Peyer's patch (tissue), 4 donors: ENCODE measurements at places on chromosomes 7 and 10. TPM values are rescaled to one million over a fixed set of nuclear protein-coding genes. Genes with fewer than 3 reads are reported as not detected.

GRCh38 chr7:36021367-36021766 lies 131.7 kb upstream of the EEPD1 start:
- H3K27ac ChIP-seq: no peak overlapping the region
- H3K4me3 ChIP-seq: no peak overlapping the region
- H3K27me3 ChIP-seq: no peaks in the 10 kb centered on the region
- H3K4me1 ChIP-seq: no peaks in the 10 kb centered on the region

DNA sequence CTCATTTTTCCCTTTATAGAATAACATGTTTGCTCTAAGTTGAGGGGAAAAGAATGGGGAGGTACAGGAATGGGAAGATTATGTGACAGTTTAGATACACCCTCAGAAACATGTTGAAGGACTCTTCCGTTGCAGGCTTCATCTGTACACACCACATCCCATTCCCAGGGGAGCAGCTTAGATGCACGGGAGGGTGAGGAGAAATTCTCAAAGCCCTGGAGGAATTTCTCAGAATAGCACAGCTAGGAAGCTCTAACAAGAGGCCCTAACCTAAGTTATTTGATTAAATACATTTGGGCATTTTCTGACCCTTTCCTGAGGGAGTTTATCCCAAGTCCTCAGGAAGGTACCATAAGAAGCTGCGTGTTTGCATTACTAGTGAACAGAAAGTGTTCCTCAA lies 660.2 kb upstream of the IGFBP3 start:
- no peak for DNase-seq
- no peak overlapping the region for H3K4me3 ChIP-seq
- no peaks in the 10 kb centered on the region for H3K4me1 ChIP-seq
- no peaks in the 10 kb centered on the region for H3K27me3 ChIP-seq

GRCh38 chr10:50470345-50470744 lies 153.4 kb downstream of the SGMS1 start:
- no peaks in the 10 kb centered on the region for H3K36me3 ChIP-seq
- peaks cover 5% of the 10 kb centered on the region for H3K4me1 ChIP-seq
- no peak overlapping the region for H3K4me3 ChIP-seq
- DNase-seq: no peak

DNA sequence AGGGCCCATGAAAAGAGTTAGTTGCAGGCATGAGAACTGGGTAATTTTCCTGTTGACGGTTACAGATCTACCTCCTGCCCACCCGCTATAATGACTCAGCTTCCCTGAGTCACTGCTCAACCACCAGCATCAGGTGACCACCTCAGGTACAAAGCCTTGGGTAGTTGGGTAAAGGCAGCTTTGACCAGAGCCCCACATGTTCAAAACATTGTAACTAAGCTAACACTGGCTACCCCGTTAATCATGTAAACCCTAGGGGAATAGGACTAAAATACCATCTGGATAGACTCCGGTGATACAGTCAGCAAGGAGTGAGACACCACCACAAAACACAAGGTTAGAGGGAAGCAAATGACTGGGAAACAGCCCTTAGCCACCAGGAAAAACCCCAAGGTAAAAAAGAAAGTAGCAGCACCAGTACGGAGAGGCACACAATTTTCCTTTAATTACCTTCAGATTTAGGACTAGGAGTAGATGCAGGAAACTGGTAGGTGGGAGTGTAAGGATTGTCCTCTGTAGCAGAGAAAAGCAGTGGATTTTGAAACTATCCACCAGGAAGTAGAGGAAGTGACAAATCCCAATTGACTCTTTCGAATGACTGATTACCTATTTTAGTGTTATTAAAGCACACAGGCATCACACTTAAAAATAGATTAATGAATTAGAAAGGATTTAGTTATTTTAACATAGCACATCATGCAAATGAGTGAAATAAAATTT lies 103.5 kb upstream of the PDLIM1 start:
- no peaks in the 10 kb centered on the region for H3K4me1 ChIP-seq
- no peak for DNase-seq
- H3K27me3 ChIP-seq: no peaks in the 10 kb centered on the region
- H3K36me3 ChIP-seq: peaks cover 24% of the 10 kb centered on the region

DNA sequence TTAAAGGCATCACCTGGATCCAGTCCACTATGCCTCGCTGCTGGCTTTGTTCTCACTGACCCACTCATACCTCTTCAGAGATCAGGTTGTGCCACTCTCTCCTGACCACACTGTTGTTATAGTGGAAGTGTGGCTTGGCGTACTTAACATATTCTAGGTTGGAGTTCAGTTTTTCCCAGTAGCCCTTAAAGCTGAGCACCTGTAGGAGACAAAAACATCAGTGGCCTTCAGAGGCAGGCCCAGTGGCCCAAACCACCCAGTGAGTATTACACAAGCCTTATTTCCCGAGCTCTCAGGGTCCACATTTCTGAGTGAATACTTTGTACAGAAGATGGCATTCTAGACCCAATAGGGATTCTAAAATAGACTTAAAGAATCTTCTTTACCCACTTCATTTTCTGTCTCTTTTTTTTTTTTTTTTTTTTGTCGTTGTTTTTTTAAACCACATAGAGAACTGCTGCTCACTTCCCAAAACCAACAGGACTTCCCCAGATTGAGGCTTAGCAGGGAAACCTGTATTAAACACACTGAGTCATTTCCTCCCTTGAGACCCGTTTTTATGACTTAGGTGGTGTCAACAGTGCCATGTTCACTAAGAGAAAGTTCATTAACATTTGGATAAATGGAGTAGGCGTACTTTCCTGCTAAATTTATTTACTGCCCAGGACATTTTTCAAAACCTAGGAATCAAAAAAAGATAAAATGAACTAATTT lies 85.8 kb downstream of the GSAP start:
- H3K36me3 ChIP-seq: no peaks in the 10 kb centered on the region
- peaks cover 3% of the 10 kb centered on the region for H3K4me1 ChIP-seq
- no peak for DNase-seq
- H3K27ac ChIP-seq: no peak overlapping the region
- H3K27me3 ChIP-seq: no peaks in the 10 kb centered on the region
- no peak overlapping the region for H3K4me3 ChIP-seq

DNA sequence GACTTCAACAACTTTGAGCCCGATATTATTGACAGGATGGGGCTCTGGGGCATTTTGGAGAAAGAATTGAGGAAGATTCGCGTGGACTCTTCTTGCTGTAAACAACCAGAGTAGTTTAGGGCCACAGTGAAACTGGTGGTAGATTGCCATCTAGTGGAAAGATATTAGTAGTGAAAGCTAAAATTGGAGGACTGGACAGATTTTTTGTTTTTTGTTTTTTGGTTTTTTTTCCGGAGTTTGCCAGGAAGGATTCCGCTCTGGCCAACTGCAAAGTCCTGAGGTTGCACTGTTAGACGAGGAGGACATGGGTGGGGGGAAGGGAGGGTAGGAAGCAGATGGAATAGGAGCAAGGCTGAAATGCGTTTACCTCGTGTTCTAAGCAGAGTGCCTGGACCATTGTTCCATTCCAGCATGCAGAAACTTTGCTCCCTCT lies 11.7 kb downstream of the NOBOX start:
- no peak overlapping the region for H3K27ac ChIP-seq
- no peaks in the 10 kb centered on the region for H3K4me1 ChIP-seq
- H3K4me3 ChIP-seq: no peak overlapping the region
- DNase-seq: no peak
- no peaks in the 10 kb centered on the region for H3K36me3 ChIP-seq
- no peaks in the 10 kb centered on the region for H3K27me3 ChIP-seq

- H3K27me3 ChIP-seq: no peaks in the 10 kb centered on the region
- peaks cover 7% of the 10 kb centered on the region for H3K4me1 ChIP-seq
- H3K4me3 ChIP-seq: no peak overlapping the region
- H3K36me3 ChIP-seq: no peaks in the 10 kb centered on the region
Measured at GRCh38 chr10:73877533-73878160, 3.3 kb upstream of the CAMK2G start.

The CACNB2 gene
- total RNA-seq: 35.4 TPM

The LRRN3 gene
- not detected for total RNA-seq

The TMEM26 gene
- total RNA-seq: 0.53 TPM

The ADRA2A gene
- 4.6 TPM for total RNA-seq

The JCAD gene
- 1.7 TPM for total RNA-seq

The LIPK gene
- not detected for total RNA-seq

The OR9A2 gene
- not detected for total RNA-seq

The MMD2 gene
- not detected for total RNA-seq

The VAX1 gene
- not detected for total RNA-seq

The PKD1L1 gene
- 0.47 TPM for total RNA-seq
